ENCODE measurements at places on chromosomes 7 and 10.

DNA sequence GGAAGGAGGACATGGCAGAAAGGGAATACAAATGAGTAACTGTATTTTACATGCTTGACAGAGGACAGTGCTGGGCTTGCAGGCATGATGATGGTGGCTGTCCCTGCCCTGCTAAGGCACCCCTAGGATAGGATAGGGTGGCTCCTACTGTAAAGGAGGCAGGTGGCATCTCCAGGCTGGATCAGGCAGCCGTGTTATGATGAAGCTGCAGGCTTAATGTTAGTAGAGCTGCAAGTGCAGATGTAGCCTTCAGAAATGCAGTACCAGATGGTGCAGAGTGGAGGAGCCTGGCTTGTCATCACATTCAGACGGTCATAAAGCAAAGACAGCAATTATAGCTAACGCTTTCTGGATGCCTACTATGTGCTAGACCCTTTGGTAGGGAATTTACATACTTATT, 287.9 kb upstream of the PODXL start:
- no peak for DNase-seq

DNA sequence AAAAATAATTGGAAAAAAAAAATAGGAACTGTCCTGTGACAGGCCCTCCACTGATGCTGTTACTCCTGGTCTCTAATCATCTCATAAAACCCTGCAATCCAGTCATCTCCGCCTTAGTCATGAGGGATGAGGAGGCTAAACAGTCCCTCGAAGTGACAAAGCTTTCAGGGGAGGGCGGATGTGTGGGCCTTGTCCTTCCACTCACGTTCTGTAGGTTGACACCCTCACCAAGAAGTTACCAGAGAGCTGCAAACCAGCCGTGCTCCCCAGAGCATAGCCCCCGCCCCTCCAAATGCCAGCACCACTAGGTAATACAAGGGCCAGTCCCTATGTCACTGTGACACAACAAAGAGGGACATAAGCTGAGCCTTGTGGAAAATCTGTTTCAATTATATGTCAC, 11.9 kb downstream of the COBL start:
- DNase-seq: no peak

DNA sequence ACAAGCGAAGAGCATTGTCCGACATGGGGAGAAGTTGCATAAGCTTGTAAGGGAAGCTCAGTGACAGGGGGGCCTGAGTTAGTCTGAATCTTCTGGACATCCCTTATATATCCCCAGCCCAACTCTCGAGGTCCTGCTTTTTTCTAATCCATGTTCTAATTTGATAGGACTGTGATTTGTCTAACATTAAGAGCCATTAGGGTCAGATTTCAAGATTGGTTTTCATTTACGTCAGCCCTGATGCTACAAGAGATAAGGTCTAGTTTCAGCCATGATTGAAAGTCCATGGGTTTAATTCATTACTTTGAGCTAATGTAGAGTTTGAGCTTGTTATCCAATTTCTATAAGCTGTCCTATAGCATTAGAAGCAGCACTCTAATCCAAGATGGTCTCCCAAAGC, 20.3 kb downstream of the TLX1 start:
- DNase-seq: no peak

GRCh38 chr10:87775766-87776165, 42.3 kb downstream of the ATAD1 start:
- DNase-seq: no peak

DNA sequence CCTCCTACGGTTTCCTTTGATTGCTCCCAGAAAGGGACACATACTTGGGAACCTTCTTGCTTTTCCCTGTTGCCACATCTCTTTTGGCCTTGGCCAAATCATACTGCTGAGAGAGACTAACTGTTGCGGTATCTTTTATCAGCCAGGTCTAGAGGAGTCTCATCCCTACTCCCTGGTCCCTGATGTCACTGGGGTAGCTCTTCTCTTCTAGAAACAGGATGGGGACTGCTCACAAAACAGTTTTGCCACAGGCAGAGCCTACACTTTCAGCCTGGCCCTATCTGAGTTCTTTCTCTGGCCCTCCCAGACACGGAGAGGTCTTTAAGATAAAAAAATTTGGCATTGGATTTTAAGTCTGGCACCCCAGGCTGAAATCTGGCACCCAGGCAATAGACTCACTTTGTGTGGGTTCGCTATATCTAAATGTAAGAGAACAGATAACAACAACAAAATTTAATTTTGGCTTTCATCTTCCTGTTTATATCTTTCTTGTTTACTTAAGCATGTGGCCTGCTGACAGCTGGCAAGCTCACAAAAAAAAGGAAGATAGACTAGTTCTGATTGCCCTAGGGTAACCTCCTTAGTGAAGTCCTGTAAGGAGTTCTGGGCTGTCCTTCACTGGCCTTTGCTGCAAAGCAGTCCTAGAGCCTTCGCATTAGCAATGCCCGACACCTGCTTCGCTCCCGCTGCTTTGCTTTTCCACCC, 228.3 kb upstream of the NPVF start:
- DNase-seq: no peak

GRCh38 chr10:130000918-130001317, 36.8 kb upstream of the EBF3 start:
- DNase-seq: no peak

DNA sequence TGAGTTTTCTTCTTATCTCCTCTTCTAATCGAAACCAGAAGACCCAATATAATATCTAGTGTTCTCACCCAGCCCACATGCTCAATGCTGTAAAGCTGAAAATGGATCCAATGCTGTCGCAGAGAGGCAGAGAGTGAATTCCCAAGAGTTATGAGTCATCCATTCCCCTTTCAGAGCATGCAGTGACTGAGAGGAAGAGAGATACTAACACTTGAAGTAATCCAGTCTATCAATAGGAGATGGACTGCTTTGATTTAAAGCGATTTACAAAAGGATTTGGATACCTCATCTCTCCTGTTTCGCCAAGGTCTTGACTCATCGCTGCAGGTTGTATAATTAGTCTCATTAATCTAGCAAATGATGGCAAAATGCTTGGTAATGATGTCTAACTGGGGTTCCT, 41.5 kb upstream of the PRKCQ start:
- no peak for DNase-seq

- DNase-seq: no peak
Measured at GRCh38 chr10:61021926-61022325, 77.9 kb upstream of the RHOBTB1 start.

- no peak for DNase-seq
Measured at GRCh38 chr10:73920089-73920488, 9.2 kb downstream of the PLAU start.

- DNase-seq: no peak
Measured at GRCh38 chr7:128247640-128248194, 6.6 kb downstream of the LEP start.

GRCh38 chr10:17206210-17206709, 4.8 kb upstream of the TRDMT1 start:
- DNase-seq: peak; percentile 38

- DNase-seq: peak; percentile 83
Measured at GRCh38 chr10:110864662-110865140, 7.0 kb upstream of the PDCD4 start.

GRCh38 chr10:118621304-118621942, 26.0 kb upstream of the PRLHR start:
- DNase-seq: no peak

- no peak for DNase-seq
Measured at GRCh38 chr7:135602304-135602703, 44.6 kb downstream of the NUP205 start.

DNA sequence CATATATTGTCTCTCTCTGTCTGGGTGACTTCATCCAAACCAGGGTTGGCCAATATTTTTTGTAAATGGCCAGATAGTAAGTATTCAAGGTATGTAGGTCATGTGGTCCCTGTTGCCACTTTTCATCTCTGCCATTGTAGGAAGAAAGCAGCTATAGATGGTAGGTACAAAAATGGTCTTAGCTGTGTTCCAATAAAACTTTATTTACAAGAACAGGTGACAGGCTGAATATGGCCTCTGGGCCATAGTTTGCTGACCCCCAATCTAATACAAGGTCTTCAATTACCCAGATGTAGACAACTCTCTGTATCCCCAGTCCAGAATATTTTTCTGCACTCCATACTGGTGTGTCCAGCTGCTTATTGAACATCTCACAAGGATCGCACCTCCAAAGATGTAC, 166.2 kb upstream of the FZD8 start:
- DNase-seq: no peak

- no peak for DNase-seq
Measured at GRCh38 chr7:111324228-111324627, 233.3 kb downstream of the LRRN3 start.

- no peak for DNase-seq
Measured at GRCh38 chr10:126842836-126843235, 62.4 kb upstream of the DOCK1 start.

DNA sequence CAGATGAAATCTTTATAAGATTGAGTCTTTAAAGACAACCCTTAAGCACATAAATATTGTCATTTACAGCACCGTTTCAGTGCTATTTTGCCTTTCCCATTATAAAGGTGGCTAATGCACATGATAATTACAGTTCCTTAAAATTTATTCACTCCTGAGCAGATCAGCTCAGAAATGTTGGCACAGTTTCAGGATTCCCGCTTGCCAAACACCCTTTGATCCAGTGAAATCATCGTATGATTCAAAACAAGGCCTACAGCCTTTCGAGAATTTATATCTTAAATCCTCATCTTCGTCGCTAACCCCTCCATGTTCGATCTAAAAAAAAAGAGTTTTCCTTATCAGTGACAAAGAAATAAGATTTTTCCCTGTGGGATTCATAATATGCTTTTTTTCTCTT, 14.1 kb upstream of the SOSTDC1 start:
- no peak for DNase-seq

GRCh38 chr7:49791088-49791741, 17.8 kb downstream of the VWC2 start:
- no peak for DNase-seq

DNA sequence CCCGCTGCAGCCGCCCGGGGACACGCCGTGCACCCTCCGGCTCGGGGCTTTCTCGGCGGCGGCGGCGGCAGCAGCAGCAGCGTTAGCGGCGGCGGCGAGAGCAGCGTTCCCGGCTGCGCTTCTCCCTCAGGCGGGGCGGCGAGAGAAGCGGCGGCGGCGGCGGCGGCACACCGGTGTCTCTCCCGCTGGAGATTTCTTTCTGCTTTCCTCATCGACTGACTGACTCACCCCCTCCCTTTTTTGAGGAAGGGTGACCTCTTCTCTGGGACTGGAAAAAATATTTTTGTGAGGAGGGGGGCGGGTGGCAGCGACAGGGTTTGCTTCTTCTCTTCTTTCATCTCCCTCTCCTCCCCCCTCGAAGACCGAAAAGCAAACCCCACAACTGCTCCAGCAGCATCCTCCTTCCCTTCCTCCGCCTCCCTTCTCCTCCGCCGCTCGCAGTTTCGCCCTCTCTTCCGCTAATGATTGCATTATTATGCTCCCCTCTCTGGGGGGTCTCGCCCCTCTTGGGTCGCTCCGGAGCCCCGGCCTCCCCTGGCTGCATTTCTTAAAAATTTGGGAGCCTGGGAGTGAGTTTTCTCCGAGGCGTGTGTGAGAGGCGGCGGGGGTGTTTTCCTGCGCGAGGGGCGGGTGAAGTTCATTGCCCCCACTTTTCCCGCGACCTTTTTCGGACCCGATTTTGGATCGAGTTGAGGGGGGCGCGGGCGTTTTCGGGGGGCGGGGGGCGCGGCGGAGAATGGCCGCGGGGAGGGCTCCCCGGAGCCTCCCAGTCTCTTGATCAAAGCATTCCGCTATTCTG, 411 bp downstream of the AUTS2 start:
- no peak for DNase-seq

GRCh38 chr7:137846827-137847567, at the start of gene DGKI:
Gene DGKI, minus strand, starts transcription at chr7:137846974.
- DNase-seq: no peak
